ENCODE measurements at places on chromosomes 3 and 15.

DNA sequence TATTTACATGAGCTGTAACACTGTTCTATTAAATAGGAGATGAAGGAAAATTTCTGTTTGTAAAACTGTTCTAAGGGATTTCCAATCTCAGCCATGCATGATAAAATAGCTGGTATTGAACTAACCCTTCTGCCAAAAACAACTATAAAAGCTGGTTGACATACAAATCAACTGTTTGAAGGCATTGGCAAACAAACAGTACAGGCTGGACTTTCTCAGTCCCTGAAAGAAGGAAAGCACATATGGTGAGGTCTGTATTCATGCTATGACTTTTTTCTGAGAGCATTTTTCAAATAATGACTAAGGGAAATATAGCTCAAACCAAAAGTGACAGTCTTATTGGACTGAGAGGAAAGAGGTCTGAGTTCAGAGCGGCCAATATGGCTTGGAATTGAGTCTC lies 117.0 kb upstream of the CCDC54 start:
- DNase-seq: no peak

GRCh38 chr15:47534673-47535072 lies 182.6 kb upstream of the SEMA6D start:
- DNase-seq: no peak

DNA sequence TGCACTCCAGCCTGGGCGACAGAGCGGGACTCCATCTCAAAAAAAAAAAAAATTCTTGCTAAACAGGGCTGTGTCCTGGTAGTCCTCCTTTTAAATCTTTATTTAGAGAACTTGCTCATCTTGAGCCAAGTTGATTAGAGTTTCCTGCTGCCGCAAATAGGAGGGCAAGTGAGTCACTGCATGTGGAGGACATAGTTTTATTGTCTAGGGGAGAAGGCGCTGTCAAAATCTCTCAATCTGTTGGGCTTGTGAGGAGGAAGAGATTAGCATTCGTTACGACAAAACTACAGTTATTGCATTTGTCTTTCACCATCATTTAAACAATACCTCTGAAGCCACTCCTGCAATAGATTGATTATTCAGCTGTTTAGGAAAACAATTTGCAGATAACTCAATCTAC lies 11.5 kb downstream of the MUC4 start:
- no peak for DNase-seq

- no peak for DNase-seq
Observed at GRCh38 chr3:40128166-40128565, 181.3 kb upstream of the EIF1B start.

GRCh38 chr15:58555162-58556027 lies 123.6 kb downstream of the LIPC start:
- DNase-seq: no peak

GRCh38 chr3:34864011-34864410 lies 775.3 kb upstream of the ARPP21 start:
- no peak for DNase-seq

GRCh38 chr3:72776-73175 lies 123.8 kb upstream of the CHL1 start:
- no peak for DNase-seq

DNA sequence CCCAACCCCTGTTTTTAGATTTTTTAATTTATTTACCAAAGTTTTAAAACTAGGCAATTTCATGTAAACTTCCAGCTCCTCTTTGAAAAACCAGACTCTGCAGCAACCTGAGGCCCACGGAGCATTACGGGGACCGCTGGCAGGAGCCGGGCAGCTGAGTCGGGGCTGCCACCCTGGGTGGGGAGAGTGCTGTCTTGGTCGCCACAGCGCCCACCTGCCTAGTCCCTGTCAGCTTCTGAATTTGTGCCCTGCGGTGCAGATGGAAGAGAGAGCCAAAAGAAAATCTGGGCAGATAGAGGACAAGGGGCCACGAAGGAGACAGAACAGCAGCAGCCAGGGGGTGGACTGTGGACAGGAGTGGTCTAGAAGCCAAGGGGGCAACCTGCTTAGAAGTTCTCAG lies 34.6 kb downstream of the PXYLP1 start:
- no peak for DNase-seq

DNA sequence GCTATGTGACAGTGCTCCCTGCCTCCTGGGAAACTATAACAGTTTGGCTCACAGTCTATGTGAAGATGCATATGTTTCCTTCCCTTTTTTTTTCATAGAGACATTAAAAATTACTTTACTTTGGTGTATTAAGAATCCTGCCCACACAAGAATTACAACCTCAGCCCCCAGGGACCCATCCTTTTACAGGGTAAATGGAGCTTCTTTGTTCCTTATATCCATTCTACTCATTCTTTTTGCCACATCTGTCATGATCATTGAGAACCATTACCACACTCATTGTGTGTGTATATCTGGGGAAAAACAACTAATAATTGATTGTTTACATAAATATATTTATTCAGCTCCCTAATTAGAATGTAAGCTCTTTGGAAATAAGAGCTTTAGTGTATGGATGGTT lies 157.4 kb downstream of the SSR3 start:
- DNase-seq: no peak

GRCh38 chr15:30059771-30060170 lies 23.0 kb upstream of the GOLGA8J start:
- no peak for DNase-seq

GRCh38 chr15:96160269-96160668 lies 170.2 kb upstream of the NR2F2 start:
- no peak for DNase-seq

Data from activated T-cell treated with anti-CD3 and anti-CD28 coated beads, Interleukin-2, amount 50 U/mL, for 4 hours (primary cell).